Stimulated activated CD8-positive, alpha-beta memory T cell treated with anti-CD3 and anti-CD28 coated beads, Interleukin-12 subunit alpha, Interleukin-12 subunit beta, amount 100 ng/mL, for 4 hours (primary cell): ENCODE measurements at places on chromosomes 7 and 10.

DNA sequence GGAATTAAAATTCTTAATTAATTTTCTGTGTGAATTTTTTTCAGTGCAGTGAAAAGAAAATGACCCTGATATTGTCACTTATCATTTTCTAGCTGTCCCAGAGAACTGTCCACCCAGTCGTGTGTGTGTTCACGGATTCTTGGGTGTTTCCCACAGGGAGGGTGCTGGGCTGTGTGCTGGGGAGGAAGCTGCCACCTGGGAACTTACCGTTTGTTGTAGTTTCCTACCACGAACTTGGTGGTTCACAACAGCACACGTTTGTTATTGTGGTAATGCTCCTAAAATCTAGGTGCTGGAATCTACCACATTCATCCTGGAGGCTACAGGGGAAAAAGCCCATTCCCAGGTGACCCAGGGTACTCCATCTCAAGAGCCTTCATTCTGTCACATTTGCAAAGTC lies 276.1 kb downstream of the GLRX3 start:
- no peak for DNase-seq

DNA sequence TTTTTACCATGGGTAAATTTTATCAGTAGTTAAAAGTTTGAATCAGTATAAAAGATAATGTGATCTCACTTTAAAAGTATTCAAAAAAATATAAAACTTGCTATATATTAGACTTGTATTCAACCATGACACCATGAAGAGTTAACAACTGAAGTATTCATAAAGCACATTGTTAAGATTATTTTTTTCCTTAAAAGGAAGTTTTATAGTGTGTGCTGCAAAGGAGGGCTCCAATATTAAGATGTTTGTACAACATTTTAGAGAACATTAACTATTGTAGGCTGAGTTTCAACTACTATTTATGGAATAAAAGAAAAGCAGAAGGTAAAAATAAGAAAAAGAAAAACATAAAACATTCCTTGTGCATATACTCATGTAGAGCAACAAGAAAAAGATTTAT lies 24.5 kb upstream of the CUBN start:
- no peak for DNase-seq

DNA sequence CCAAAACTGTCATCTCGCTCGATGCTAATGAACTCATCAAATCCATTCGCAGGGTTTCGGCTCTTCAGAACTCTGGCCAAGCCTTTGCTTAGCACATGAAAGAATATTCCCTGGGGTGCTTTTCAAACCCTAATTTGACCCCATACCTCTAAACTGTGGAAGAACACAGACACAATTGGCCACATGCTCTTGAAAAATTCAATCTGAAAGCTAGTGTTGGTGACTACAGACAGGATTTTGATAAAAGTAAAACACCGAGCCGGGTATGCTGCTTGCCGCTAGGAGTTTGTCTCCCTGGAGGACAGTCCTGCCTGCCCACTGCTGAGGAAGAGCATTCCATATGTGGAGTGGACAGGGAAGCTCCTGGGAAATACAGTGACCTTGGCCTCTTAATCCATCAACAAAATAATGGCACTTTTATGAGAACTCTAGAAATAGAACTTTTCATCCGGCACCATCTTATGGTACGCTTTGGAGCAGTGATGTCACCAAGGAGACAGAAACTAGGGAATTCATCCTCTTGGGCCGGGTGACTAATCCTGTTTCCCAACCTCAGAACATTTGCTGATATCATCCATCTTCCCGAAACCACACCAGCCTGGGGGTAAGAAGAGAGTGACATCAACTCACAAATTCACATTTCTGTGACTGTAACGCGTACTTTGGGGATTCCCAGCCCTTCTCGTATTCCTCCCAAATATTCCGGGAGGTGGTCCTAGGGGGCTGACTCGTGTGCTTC lies 34.2 kb downstream of the MTURN start:
- DNase-seq = no peak

- no peak for DNase-seq
Observed at GRCh38 chr10:30510184-30510931, 76.4 kb downstream of the MAP3K8 start.

DNA sequence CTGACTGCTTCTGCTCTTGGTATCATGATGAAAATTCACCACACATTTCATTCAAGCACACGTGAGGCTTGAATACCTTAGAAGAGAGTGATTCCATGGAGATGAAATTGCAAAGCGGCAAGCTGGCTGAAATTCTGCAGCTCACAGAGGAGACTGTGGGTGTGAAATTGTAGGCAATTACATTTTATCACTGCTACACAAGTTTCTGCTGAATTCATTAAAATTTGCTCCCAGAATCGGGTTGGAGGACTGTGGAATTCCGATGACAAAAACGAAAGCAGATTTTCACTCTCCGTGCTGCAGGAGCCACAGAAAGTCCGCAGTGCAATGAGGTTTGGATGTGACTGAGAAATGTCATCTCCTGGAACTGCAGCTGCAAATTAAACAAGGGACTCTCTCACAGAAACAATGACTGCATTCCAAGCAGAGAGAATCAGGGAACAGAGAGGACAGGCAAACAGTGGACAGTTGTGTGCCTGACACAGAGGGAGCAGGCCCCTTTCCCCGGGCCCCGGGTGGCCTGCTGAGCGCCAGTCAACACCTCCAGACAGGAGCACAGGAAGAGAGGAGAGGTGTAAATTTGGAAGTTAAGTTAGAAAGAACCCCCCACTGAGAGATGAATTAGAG lies 109.1 kb downstream of the C10orf90 start:
- no peak for DNase-seq

- DNase-seq = no peak
Observed at GRCh38 chr7:84697506-84697905, 489.4 kb downstream of the SEMA3D start.

DNA sequence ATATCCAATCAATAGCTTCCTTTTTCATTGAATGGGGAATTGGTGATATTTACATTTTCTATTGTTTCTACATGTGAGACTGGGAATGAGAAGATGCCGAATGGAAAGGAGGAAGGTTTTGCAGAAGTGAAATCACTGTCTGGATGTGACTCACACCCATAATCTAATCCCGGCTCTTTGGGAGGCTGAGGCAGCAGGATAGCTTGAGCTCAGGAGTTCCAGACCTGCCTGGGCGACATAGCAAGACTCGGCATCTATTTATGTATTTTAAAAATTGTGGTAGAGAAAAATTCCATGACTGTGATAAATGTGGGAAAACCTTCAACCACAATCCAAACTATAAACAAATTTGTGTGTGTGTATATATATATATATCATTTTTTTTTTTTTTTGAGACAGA lies 10.9 kb upstream of the FIS1 start:
- DNase-seq = no peak

DNA sequence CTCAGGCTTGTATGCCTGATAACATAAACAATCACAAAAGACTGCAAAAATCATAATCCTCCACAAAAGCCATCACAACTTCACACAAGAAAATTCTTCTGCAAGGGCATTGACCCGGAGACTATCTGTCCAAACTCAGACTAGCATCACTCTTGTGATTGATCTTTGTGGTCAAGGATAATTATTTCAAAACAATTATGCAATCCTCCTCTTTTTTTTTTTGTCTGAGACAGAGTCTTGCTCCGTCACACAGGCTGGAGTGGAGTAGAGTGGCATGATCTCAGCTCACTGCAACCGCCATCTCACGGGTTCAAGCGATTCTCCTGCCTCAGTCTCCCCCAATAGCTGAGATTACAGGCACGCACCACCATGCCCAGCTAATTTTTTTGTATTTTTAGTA lies 22.2 kb downstream of the CDNF start:
- no peak for DNase-seq

DNA sequence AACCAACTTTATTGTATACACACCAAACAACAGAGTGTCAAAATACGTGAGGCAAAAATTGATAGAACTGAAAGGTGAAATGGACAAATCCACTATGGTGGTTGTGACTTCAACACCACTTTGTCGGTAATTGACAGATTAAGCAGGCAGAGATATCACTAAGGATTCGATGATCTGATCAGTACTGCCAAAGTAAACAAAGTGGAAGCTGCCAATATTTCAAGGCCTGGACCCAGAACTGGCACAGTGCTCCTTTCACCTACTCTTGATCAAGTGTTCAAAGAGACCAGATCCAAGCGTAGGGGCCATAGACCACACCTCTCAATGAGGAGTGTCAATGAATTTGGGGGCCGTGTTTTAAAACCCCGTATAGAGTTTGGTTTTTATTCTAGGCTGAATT lies 167.0 kb downstream of the CDK14 start:
- DNase-seq = no peak
